Fibroblast of upper back skin (primary cell): ENCODE measurements at places on chromosomes 16 and 17.

DNA sequence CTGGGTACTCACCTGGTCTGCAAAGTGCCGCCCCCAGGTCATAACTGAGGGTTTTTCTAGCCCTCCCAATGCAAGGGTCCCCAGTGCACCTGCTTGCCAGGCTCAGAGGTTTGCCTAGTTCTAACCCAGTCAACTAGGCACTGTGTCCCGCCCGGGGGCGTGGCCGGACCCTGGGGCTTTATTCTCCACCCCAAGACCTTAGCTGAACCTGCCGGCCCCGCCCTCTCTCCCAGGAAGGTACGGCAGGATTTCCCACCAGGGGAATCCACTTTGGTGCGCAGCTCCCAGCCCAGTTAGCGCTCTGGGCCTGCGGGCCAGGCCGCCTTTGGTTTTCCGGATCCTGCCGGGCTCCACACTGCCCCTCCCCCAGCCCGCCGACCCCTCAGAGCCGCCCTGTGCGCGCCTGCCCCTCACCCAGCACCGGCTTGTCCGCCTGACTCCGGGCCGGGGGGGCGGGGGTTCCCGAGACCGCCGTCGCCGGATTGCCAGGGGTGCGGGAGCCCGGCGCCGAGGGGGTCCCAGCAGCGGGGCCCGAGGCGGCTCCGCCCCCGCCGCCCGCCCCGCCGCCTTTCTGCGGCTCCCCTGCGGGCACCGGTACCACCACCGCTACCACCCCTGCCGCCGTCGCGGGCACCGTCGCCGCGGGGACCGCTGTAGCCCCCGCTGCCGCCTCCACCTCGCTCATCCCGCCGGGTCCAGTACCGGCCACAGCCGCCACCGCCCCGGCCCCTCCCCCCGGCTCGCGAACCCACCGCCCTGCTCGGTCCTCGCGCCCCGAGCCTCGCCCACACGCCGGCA is 424 bp downstream of the YBX2 start:
- no peak for DNase-seq

DNA sequence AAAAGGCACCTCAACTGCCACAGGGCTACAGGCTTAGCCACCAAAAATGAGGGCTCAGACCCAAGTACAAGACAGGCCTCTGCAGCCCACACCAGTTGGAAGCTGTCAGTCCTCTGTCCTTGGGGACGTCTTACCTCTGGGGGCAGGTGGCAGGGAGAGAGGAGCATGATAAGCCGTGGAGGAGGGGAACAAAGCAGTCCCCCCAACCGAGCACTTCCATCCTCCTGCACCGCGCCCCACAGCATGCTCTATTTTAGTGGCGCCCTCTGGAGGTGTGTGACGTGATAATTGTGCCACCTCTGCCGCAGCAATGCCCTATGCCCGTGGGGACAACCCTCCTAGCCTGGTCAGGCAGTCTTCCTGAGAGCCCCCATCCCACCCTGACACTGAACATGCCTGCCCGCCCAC is 13.6 kb downstream of the G6PC3 start:
- DNase-seq, result no peak

DNA sequence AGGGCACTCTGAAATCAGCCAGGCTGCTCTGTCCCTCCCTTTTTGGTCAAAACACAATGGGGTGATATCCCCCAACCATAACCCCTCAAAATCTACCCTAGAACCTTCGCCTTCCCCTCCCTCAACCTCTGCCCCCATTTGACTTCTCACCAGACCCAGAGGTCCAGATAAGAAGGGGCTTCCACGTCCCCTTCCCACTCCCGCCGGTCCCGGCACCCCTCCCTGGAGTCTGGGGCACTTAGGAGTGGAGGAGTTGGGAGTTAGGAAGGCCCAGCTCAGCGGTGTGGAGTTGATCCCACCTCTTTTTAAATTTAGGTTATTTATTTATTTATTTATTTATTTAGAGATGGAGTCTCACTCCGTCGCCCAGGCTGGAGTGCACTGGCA is 619 bp upstream of the TMEM92 start:
- DNase-seq, result no peak

- peak; percentile 5 for DNase-seq
These were observed 306.9 kb upstream of the RBFOX1 start for GRCh38 chr16:7025616-7026190.

DNA sequence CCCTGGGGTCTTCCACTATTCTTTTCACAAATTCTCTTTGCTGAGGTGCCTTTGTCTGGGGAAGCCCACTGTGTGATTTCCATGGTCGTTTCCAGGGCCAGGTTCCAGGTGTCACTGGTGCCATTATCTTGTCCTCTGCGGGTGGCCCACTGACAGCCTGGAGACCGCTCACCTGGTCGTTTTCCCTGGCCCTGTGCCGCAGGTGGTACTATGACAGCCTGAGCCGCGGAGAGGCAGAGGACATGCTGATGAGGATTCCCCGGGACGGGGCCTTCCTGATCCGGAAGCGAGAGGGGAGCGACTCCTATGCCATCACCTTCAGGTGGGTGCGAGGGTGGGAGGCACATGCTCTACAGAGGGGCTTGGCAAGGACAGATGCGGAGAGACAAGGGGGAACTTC is 98.9 kb downstream of the SDR42E1 start:
- DNase-seq, result no peak
